ENCODE measurements at places on chromosomes 2 and 18.

DNA sequence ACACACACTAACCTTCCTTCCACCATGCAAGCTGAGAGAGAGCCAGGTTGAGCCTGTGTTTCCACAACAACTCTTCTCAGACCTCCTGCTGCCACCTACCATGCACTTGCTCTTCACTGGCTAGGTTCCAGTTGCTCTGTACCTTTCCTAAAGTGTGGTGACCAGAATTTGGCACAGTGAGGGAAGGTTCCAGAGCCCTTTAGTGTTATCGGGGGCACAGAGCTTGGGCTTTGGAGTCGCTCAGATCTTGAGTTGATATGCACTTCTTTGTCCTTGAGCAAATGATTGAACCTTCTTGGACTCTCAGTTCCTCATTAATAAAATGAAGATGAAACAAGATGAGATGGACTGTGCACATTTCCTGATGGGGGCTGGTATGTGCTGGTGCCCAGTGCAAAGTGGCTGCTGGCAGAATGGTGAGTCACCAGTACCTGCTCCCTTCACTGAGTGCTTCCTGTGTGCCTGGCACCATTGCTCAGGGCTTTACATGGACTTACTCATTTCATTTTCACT, 47.1 kb downstream of the NEDD4L start:
- DNase-seq: no peak

GRCh38 chr2:224903621-224904020, 138.6 kb downstream of the DOCK10 start:
- DNase-seq: no peak

DNA sequence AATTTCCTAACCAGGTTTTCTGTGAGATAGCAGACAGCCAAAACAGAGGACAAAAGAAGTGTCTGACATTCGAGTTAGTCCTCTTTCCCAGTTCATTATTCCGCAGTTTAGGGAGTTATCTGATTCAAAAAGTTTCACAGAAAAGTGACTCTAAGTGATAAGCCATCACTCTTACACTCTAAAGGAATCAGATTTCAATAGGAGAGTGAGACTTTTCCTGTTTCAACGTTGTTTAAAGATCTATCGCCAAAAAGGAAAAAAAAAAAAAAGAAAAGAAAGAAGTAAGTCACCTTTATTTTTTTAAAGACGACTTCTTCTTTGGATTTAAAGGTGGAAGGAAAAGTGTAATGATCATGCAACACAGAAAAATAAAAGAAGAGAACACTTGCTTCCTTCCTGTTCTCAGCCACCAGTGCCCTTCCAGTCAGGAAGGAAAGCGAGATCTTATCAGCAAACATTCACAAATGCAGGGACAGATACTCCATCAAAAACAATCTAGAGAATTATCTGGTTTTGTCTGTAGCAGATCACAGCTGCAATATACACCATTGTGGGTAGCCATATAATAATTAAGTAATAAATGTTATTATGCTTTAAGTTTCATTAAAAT, 49.8 kb downstream of the TFPI start:
- DNase-seq: no peak

DNA sequence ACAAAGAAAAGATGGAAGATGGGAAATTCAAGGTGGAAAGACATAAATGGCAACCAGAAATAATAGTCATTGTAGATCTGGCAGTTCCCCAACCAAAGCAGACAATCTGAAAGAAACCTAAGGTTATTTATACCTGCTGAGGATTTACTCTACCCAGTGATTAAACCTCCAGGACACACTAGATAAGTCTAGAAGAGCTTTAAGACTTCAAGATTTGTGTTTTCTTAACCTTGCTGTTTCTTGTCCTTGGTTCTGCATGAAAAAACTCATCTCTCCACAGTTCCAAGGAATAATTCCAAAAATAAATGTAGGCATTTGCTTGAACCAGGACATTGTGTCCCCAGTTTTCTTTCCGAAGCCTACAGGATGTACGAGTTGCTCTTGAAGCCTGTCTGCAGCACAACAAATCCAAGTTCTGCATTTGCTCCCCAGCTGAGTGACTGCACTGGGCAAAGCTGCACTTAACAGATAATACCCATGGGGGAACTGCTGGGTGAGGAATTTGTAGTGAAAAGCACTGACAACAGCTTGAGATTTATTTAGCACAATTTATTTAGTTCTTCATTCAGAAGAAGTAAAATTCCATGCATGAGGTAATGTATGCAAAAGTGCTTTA, 19.8 kb downstream of the DTNA start:
- DNase-seq: no peak

DNA sequence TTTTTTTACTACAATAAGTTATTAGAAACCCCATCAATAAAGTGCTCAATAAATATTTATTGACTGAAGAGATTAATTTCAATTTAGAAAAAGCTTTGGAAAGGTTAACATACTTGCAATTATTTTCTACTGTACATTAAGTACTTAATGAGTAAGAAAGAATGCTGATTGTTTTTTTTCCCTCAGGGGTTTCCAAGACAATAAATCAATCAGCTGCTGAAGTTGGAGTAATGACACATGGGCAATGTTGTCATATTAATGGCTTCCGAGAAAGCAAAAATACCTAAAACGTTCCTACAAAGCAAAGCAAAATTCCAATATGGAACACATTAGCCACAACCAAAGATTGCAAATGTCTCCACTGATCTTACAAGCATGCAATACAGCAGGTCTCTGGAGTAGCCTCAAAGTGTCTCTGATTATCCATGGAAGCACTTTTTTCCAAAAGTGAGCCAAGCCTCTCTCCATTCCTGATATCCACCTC, 66.7 kb downstream of the ZC3H6 start:
- DNase-seq: no peak
